ENCODE measurements at places on chromosomes 16 and 17.
A peak's percentile ranks its signal among the peaks of the same experiment; 100 is the strongest.

DNA sequence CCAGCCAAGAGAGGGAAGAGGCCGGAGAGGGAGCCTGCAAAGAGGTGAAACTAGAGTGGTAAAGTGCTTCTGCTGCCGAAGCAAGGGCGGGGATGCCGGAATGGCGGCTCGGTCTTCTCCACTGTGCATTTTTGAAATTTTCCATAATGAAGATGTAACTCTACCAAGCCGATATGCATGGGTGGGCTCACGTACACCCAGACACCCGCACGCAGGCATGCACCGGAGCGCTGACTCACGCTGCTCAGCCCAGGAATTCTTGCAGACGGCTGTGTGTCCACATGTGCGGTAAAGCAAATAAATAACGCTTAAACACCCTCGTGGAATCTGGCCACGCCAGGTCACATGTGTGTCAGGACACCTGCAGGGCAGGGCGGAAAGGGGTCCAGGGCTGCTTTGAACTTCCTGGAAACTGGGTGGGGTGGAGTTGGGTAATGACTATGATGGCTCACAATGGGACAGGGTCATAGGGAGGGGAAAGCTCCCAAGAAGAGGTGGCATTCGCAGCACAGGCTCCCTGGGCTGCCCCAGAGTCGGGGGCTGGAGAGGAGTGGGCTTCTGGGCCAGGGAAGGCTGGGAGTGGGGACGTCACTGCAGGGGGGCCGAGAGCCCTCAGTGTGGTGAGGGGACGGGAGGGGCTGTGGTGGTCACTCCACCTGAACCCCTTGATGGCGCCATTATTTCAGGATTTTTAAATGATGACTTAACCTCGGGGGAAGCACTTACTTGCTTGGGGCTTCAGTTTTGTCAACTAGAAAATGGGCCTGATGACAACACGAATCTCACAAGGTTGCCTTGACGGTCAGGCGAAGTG, 265.5 kb downstream of the PARN start:
- DNase-seq = peak; percentile 80

DNA sequence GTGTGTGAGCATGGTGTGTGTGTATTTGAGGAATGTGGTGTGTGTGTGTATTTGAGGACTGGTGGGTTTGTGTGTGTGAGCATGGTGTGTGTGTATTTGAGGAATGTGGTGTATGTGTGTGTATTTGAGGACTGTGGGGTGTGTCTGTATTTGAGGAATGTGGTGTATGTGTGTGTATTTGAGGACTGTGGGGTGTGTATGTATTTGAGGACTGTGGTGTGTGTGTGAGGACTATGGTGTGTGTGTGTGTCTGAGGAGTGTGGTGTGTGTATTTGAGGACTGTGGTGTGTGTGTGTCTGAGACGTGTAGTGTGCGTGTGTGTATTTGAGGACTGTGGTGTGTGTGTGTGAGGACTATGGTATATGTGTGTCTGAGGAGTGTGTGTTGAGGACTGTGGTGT, 18.0 kb upstream of the CACNG1 start:
- peak; percentile 16 for DNase-seq

- DNase-seq = no peak
These were observed 45.6 kb downstream of the DNAH9 start for GRCh38 chr17:11643851-11644250.

GRCh38 chr17:27540318-27541101, 84.3 kb downstream of the KSR1 start:
- peak; percentile 99 for DNase-seq

DNA sequence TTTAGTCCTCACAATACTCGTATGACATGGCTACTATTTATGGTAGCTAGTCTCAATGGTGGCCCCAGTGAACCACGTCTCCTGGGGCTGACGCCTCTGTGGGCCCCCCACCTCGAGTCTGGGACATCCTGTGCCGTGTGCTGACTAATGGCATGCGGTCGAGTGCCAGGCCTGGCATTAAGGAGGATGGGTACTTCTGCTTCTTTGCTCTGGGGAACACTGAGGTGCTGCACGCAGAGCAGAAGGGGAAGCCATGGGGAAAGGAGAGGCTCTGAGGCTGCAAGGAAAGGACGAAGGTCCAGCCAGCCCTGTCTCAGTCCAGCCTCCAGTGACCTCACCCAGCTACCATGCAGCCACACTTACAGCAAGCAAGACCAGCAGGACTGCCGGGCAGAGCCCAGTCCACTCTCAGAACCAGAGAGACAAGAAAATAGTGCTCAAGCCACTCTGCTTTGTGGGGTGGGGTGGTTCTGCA, 5.7 kb upstream of the MPRIP start:
- DNase-seq = no peak

DNA sequence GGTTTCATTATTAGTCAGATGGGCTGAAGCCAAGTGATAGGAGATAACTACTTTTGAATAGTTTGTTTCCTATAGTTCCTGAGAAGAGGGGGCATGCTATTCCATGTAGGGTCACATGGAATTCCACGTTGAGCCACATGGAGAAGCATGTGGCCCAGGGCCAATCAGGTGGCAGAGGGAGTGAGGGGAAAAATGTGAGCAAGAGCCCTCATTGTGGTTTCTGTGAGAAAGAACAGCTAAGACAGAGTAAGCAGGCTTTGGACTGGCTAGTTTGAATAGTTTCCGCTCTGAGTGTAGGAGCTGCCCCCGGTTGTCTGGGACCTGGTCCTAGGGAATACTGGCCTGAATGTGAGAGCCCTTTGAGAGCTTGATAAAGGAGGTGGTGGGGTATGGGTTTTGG, 69.9 kb upstream of the CNTNAP4 start:
- no peak for DNase-seq

DNA sequence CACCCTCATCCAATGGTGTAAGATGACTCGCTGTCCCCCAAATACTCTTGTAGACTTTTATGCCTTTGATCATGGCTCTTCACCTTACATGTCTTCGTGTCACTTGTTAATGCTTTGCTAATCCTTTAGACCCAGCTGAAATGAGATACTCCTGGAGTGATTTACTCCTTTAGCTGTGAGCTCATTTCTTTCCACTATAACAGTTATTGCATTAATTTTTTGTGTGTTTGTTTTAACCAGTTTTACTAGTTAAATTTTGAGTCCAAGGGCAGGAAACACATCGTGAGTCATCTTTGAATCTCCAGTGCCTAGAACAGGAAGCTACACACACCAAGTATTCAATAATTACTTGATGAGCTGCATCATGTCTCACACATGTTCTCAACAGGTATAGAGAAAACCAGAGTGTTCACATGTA, 6.5 kb upstream of the CTCF start:
- DNase-seq = peak; percentile 51

DNA sequence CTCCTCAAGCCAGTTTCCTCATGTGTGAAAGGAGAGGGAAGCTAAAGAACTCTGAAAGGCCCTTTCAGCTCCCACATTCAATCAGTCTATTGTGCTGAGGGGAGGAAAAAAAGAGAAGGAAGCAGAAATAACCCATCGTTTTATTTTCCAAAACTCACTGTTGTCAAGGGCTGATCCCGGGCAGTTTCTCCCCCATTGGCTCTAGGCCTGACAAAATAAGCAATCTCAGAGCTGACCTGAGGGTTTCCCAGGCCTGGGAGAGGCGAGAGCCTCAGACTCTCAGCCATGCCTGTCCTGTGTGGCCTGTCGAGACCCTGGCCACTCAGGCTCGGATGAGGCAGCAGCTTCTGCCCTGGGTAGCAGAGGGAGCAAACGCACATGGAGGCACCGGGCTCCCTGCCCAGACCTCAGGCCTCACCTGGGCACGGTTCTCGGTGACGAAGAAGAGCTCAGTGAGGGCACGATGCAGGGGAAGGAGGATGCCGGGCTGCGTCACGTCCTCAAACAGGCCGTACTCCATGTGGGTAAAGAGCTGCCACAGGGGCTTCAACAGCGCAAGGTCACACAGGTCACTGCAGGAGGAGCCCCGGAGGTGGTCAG, 45.0 kb upstream of the ATP2A3 start:
- no peak for DNase-seq

GRCh38 chr16:31472709-31473203, 804 bp downstream of the TGFB1I1 start:
- peak; percentile 92 for DNase-seq

DNA sequence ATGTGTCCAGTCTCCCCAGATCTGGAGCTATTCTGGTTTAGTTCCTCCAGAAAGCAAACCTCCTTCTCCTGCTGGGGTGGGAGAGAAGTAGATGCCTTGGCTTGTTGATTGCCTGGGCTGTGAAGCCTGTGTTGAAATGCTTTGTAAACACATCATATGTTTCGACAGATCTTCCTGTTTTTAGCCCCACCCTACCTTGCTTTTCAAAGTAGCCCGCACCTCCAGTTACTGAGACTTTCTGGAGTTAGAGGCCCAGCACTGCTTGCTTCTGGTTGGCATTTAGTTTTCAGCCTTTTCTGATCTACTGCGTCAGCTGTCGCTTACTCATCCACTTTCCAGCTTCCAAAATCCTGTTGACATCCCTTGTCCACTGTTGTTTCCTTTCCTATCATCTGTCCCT, 17.9 kb upstream of the NDEL1 start:
- no peak for DNase-seq

- no peak for DNase-seq
These were observed at the start of gene TMEM235 for GRCh38 chr17:78230996-78231935. TSS of gene TMEM235 (plus strand) at chr17:78231631. CDS start at chr17:78232024, 393 bp downstream.

- DNase-seq = no peak
These were observed 147.8 kb downstream of the NTN1 start for GRCh38 chr17:9169116-9169515.

GRCh38 chr16:88007321-88007731, 56.1 kb downstream of the BANP start:
- DNase-seq = no peak

DNA sequence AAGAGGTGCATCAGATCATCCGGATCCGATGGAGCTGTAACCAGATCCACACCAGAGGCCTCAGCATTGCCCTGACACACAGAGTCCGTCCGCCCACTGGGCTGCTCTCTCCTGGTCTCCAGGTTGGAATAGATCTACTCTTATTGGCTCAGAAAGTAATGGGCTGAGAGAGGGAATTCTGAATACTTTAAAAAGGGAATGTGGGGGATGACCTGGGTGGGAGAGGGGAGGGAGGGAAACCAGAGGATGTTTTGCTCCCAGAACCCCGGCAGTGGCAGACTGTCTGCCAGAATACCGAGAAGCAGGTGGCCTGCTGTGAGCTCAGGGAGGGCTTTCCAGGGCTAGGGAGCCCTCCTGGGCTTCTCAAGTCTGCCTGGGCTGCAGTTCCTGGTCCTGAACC, 126.5 kb downstream of the ENGASE start:
- no peak for DNase-seq

- DNase-seq = no peak
These were observed 25.7 kb downstream of the SPACA3 start for GRCh38 chr17:33017366-33017765.

- DNase-seq = no peak
These were observed 58.8 kb upstream of the MSI2 start for GRCh38 chr17:57197466-57198071.

DNA sequence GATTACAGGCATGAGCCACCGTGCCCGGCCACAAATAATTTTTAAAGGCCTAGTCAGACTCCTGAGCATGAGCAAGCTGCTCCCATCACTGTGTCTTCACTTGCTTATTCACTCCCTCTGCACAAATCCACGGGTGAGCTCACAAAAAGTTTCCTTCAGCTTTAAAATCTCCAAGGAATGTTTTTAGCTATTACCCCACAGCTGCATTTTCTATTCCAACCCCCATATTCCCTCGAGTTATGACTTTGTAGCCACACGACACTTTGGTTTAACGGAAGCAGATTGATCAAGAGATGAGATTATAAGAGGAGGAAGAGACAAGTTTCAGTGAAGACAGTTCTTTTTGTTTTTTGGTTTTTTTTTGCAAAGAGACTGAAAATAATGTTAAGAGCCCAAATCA, 49.1 kb upstream of the SLC25A19 start:
- peak; percentile 54 for DNase-seq

GRCh38 chr16:51035110-51035498, 116.0 kb downstream of the SALL1 start:
- DNase-seq = peak; percentile 29

- DNase-seq = no peak
These were observed 64.8 kb downstream of the VAT1L start for GRCh38 chr16:77853161-77853560.

DNA sequence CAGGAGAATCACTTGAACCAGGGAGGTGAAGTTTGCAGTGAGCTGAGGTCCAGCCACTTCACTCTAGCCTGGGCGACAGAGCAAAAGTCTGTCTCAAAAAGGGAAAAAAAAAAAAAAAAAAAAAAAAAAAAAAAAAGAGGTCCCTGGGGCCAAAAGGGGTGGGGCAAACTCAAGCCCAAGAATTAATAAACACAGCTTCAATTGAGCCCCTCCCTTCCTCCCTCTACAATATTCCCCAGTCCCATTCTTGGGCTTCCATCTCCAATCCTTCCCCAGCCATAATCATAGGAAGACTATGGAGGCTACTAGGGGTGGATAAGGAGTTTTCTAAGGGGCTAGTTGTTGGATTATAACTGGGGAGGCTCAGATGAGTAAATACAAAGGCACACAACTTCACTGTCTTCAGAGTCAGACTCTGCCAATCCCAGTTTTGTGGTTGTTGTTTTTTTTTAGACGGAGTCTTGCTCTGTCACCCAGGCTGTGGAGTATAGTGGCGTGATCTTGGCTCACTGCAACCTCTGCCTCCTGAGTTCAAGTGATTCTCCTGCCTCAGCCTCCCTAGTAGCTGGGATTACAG, 9.5 kb downstream of the CAVIN1 start:
- DNase-seq = no peak

GRCh38 chr17:27585153-27585681, 45.8 kb upstream of the LGALS9 start:
- no peak for DNase-seq

GRCh38 chr17:73910206-73910605, 266.0 kb upstream of the SDK2 start:
- no peak for DNase-seq

- no peak for DNase-seq
These were observed 17.0 kb downstream of the FAM117A start for GRCh38 chr17:49746791-49747490.

DNA sequence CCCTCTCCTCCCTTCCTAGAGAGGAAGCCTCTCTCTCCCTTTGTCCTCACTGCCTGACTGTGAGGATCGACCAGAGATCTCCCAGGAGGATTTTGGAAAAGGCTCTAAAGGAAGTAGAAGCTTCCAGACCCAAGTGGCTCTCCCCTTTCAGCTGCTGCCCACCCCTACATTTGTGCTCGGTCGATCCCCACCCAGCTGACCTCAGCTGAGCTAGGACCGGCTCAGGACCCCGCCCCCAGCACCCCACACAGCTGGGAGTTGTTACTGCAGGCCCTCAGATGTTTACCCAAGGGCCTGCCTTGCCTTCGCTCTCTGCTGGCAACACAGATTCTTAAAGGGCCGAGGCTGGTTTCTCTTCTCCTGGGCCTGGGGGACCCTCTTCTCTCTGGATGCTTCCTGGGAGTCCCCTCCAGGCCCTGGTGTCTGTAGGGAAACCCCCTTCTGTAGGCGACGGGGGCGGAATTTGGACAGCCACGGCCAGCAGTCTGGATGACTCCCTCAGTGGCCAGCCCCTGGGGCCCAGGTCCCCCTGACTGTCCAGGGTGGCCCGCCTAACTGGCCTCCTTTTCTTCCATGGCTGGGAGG, 26.9 kb upstream of the TIMP2 start:
- DNase-seq = peak; percentile 16

All from AG10803 (cell line).